GM23338 (cell line): ENCODE measurements at places on chromosomes 4 and X. TPM values are rescaled to one million over a fixed set of nuclear protein-coding genes. Genes with fewer than 3 reads are reported as not detected.

GRCh38 chr4:86358257-86358656, 1.6 kb downstream of the MAPK10 start:
- no peaks in the 10 kb centered on the region for H3K36me3 ChIP-seq
- no peak overlapping the region for H3K4me3 ChIP-seq
- no peak overlapping the region for H3K27ac ChIP-seq
- H3K27me3 ChIP-seq: no peaks in the 10 kb centered on the region
- peaks cover 35% of the 10 kb centered on the region for H3K4me1 ChIP-seq

DNA sequence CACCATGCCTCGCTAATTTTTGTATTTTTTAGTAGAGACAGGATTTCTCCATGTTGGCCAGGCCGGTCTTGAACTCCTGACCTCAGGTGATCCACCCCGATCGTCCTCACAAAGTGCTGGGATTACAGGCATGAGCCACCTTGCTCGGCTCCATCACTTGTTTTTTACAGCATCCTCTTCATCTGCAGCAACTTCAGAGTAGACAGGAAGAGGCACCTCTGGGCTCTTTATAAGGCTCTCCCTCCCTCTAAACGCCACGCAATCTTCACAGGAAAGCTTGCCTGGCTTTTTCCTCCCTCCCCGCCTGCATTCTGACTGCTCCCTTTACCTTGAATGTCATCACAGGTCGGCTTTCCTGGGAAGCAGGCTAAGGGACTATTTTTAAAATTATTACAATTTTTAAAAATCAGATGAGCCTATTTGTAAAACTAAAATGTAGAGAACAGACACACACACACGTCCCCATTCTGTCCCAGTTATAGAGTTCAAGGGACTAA, 111.5 kb upstream of the LDB2 start:
- peaks cover 31% of the 10 kb centered on the region for H3K4me1 ChIP-seq
- H3K27ac ChIP-seq: no peak overlapping the region
- no peaks in the 10 kb centered on the region for H3K27me3 ChIP-seq
- no peak overlapping the region for H3K4me3 ChIP-seq

- H3K4me3 ChIP-seq: no peak overlapping the region
- peaks cover 5% of the 10 kb centered on the region for H3K4me1 ChIP-seq
- no peak overlapping the region for H3K27ac ChIP-seq
- no peaks in the 10 kb centered on the region for H3K27me3 ChIP-seq
- no peak for DNase-seq
These were observed 26.7 kb downstream of the PIN4 start for GRCh38 chrX:72208126-72208800.

The ADH1B gene
- total RNA-seq: not detected in 2 replicates
